NCI-H1694 (cell line): ENCODE measurements at places on chromosomes 12 and 14.
A peak's percentile ranks its signal among the peaks of the same experiment; 100 is the strongest.

DNA sequence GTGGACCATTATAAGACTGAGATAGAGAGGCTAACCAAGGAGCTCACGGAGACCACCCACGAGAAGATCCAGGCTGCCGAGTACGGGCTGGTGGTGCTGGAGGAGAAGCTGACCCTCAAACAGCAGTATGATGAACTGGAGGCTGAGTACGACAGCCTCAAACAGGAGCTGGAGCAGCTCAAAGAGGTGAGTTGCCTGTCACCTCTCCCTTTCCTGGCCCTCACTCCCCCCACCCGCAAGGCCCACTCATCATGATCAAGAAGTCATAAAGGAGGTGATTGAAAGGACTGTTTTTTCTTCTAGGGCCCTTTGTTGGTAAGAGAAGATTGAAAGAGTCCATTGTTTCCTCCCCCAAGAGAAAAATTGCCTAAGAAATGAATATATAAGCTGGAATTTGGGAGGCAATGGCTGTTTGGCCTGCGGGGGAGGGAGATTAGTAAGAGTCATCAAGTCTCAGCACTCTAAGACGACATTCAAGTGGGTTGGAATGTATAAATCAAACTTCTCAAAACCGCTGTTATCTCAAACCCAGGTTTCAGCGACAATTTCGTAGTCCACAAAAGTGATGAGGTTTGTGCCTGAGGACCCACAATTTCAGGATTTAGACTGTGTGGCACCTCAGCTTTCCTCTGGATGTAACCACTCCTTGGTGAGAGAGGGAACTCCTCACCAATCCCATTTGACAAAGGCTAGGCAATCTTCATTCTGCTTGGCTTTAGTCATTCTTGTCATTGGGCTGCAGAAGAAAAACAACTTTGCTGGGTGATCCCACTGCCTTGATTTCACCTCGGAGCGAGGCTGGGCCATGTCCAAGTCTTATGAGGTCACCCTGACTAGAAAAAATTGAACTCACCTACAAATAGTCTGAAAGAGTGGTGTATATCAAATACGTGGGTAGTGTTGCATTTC is 966 bp downstream of the BICD1 start:
- no peak for DNase-seq

GRCh38 chr14:73752297-73752992 is 38.3 kb upstream of the PNMA1 start:
- DNase-seq, result peak; percentile 56

GRCh38 chr12:22899184-22899583 is 274.2 kb downstream of the ETNK1 start:
- DNase-seq, result no peak

DNA sequence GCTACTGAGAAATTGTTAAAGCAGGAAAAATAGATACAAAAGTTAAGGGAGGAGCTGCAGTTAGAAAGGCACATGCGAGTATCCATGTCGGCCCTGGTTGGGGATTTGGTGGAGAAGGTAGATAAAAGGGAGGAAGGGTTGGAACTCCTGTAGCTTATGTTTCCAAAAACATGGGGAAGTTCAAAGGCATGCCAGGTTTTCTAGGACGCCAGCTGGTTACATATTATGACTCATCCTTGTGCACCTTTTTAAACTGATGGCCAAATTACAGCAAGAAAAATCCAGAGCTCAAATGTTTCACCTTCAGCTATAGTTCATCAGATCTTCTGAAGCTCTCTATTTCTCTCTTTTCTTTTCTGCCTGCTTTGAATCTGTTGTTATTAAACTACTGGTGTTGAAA is 13.2 kb upstream of the MAP4K5 start:
- peak; percentile 49 for DNase-seq

GRCh38 chr14:73457041-73457923 is 1.1 kb downstream of the NUMB start:
- no peak for DNase-seq

- DNase-seq, result no peak
Observed at GRCh38 chr12:125882141-125882540, 816.9 kb downstream of the AACS start.

GRCh38 chr12:8065991-8066594 is at the start of gene C3AR1:
C3AR1 (minus strand) TSS chr12:8066359; CDS start chr12:8060185, 6,174 bp downstream.
- no peak for DNase-seq

GRCh38 chr12:117467588-117467987 is 106.2 kb upstream of the NOS1 start:
- DNase-seq, result no peak

DNA sequence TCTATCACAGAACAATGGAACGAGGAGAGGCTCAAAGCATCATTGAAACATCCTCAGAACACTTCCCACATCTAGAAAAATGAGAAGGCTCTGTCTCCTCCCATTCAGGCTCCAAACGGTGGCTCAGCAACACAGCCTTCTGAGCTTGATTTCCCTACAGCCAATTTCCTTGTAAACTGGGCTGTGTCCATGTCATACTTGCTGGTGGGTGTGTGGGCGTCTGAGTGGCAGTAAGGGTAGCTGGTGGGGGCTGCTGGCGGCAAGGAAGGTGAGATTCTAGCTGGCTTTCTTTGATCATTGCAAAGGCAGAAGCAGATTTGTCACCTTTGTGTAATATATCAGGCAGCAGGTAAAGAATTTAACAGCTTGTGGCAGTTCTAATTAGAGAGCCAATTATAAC is 163.7 kb downstream of the CALM1 start:
- no peak for DNase-seq

DNA sequence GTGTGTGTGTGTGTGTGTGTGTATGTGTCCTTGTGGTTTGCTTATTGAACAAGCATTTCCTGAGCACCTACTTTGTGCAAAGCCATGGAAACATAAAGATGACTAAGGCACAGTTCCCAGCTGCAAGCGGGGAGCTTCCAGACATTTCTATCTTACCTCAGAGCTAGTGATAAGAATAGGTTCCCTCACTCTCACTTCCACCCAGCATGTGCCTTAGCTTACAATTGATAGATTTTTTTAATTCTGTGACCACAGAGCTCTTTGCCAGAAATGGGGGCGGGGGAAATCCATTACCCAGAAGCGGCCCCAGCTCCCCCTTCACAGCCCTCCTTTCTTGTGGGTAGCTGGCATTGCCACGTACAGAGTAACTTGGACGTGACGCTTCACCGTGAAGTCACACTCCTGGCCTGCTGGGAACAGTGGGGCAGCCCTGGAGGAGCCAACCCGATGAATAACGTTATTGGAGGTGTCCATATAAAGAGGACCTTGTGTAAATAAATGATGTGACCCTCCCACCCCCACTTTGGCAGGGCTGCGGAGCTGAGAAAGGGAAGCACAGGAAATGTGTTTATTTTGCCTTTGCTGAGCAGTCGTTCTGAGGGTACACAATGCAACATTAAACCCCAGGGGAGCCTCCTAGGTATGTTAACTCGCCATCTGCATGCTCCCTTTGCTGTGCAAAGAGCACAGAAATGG is 238.9 kb downstream of the CHST11 start:
- DNase-seq, result no peak

GRCh38 chr14:101963052-101963451 is 1.3 kb upstream of the DYNC1H1 start:
- peak; percentile 77 for DNase-seq

- no peak for DNase-seq
Observed at GRCh38 chr14:54529811-54530210, 20.1 kb downstream of the CGRRF1 start.

- no peak for DNase-seq
Observed at GRCh38 chr12:116484807-116485206, 74.4 kb upstream of the MAP1LC3B2 start.

DNA sequence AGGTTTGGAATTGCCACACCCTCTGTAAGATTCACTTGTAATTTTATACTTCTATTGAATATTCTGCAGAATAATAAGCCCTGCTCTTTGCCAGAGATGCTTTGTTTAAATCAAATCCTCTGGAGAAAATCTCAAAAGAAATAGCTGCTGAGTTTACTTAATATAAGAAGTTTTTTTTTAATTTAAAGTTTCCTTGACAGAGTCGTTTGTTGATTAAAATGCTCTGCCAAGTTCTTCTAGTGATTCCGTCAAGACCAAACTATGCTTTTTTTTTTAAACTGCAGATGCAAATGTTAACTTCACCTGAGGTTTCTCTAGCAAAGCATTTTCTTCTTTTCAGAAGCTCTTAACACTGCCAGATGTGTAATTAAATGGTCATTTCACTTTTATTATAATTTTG is 13.4 kb upstream of the NAV3 start:
- no peak for DNase-seq

- no peak for DNase-seq
Observed at GRCh38 chr12:3326850-3327780, 163.9 kb upstream of the PRMT8 start.

DNA sequence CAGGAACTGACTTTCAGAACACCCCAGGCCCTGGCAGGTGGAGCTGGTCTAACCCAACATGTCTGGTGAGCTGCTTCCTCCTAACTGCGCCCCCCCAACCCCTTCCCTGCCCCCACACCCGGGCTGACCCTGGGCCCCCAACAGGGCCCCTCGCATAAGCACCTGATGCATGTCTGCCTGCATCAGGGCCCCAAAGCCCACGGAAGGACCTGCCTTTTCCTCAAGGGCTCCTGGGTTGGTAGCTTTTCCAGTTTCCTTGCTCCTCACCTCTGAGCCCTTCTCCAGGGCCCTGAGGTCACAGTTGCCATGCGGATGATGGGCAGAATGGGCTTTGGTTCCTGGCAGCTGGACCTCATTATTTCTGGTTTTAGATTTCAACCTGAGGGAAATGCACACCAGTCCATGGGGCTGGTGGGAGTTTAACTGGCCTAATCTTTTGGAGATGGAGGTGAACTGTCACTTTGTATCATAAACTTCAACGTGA is 18.5 kb downstream of the TESC start:
- DNase-seq, result no peak

DNA sequence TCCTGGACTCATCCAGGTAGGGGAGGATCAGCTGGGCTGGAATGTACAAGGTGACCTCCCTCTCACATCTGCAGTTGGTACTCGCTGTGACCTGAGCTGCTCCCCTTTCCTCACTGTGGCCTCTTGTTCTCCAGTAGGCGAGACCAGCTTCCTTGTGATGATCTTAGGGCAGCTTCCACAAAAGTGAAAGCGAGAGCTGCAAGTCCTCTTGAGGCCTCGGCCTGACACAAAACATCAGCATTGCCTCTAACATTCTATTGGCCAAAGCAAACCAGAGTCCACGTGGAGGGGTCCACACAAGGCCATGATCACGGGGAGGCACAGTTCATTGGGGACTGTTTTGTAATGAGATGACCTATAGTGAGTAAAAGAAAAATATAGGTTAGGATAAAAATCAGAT is 127.5 kb downstream of the SMOC1 start:
- no peak for DNase-seq

GRCh38 chr12:75103822-75104221 is 105.8 kb downstream of the KCNC2 start:
- no peak for DNase-seq

- no peak for DNase-seq
Observed at GRCh38 chr12:19885093-19885812, 446.0 kb downstream of the AEBP2 start.

DNA sequence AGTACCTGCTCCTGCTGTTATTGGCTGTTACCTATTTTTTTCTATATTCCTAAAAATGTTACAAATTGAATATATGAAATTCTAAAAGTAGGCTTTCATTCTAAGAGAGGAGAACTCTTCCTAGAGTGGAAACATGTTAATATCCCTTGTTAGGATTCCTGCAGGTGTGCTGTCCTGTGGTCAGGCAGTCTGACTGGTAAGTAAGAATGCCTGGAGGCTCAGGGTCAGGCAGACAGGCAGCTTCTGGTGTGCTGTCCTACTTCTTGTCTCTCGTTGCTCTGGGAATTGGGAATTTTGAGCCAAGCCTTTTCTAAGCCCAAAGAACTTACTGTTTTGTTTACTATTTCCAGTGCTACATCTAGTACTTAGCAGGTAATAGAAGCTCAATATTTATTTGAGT is 10.3 kb downstream of the PPHLN1 start:
- DNase-seq, result no peak

DNA sequence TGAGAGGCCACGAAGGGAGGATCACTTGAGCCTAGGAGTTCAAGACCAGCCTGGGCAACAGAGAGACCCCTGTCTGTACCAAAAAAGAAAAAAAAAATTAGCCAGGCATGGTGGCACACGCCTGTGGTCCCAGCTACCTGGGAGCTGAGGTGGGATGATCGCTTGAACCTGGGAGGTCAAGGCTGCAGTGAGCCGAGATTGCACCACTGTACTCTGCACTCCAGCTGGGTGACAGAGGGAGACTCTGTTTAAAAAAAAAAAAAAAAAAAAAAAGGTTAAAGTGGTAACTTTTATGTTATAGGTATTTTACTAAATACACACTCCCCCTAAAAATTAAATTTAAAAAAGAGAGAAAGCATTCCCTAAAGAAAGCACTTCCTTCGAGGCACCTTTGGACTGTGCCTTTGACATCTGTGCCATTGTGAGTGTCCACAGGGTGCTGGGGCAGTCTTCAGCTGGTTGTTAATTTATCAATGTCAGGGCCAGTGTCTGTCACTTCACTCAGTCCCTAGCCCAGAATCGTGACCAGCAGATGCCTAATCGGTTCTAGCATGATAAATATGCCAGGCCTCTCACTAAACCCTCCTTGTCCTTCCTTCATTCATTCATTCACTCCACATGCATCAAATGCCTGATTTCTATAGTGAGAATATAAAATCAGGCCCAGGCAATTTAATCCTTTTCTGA is 63.1 kb downstream of the B4GALNT3 start:
- DNase-seq, result no peak

GRCh38 chr12:108442067-108442466 is 73.0 kb upstream of the FICD start:
- DNase-seq, result no peak

DNA sequence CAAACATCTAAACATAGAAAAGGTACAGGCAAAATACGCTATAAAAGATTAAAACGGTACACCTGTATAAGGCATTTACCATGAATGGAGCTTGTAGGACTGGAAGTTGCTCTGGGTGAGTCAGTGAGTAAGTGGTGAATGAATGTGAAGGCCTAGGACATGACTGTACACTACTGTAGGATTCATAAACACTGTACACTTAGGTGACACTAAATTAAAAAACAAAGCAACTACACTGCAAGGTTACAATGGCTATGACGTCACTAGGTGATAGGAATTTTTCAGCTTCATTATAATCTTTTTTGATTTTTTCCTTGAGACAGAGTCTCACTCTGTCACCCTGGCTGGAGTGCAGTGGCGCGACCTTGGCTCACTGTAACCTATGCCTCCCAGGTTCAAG is 269.2 kb downstream of the KSR2 start:
- DNase-seq, result no peak

DNA sequence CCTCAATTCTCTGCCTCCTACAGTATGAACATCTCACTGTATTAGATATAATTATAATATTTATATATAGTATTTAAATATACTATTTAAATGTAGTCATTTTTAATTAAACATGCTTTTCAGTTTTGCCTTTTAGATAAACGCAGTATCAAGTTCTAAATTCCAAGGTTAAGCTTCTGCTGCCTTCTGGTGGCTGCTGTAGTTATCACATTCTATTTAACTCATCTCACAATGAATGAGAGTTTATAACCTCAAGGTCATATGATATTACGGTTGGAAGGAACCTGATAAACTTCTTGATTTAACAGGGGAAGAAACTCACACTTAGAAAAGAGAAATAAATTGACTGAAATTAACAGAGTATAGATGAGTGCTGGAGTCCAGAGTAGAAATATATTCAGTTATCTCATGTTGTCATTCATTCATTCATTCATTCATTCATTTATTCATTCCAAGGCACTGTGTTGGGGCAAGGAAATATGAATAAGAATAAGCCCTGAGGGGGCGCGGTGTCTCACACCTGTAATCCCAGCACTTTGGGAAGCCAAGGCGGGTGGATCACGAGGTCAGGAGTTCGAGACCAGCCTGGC is 31.9 kb downstream of the GUCY2C start:
- peak; percentile 77 for DNase-seq

GRCh38 chr12:105721891-105722290 is 391.4 kb downstream of the C12orf75 start:
- no peak for DNase-seq
